AG04450 (cell line): ENCODE measurements at places on chromosomes 3 and 15.

DNA sequence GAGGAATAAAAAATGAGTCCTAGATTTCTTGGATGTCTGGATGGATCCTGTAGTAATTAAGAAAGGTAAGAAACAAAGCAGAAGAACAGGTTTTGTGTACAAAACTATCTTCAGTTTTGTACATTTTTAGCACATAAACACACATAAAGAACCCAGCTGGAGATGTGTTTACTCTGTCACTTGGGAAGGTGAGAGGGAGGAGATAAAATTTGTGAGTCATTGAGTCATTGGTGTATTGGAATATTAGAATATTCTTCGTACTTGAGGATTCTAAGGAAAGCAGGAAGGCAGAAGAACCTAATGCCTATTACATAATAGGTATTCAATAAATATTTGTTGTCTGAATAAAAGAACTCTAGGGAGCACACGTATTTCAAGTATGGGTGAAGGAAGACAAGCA, 17.4 kb downstream of the APPL1 start:
- DNase-seq = no peak

DNA sequence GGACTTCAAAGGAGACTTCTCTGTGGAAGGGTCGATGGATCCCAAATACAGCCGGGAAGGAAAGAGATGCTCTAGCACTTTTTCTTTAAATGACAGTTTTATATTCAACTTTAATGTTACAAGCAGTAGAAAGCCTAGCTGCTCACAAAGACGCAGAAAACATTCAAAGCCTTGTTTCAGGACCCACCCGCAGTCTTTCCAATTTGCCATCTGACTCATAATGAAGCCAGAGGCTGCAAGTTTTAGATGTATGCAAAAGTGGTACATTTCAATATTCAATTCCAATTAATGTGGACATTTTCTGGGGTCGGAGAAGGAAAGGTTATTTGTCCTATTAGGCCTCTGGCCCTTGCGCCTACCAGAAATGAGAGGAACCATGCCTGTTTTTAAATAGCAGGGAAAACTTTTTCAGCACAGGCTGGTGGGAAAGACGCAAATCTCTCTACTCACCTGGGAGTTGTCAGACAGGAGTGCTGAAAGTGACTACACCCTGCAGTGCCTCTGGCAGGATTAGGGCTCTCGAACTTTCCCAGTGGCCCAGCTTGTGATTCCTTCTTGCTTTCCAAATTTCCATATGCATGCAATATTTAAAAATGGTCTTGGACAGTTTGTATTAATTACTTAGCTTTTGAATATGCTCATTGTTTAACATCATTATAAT, 117.4 kb upstream of the MBNL1 start:
- DNase-seq = no peak

- no peak for DNase-seq
These were observed 3.2 kb upstream of the RARRES1 start for GRCh38 chr3:158735296-158736033.

GRCh38 chr3:100927775-100928174, 65.4 kb downstream of the ABI3BP start:
- no peak for DNase-seq

GRCh38 chr3:109631897-109632296, 294.6 kb upstream of the DPPA4 start:
- no peak for DNase-seq

DNA sequence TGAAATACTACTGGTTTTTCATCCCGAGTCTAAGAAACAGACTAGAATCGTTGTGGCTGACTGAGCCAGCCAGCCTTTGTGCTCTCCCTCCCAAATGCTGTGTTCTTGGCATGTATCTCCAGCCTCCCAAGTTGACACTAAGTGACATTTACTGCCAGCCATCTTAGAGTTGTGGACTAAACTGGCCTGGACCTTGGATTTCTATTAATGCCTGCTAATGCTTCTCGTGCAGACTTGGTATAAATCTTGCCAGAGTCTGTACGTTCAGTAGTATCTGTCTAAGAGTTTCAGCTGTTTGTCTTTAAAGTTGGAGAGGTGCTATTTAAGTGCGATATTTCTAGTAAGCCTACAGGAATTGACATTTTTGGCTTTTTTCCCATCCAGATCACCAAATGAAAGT, 166.6 kb upstream of the BHLHE40 start:
- no peak for DNase-seq

GRCh38 chr3:13890377-13891016, 10.6 kb upstream of the WNT7A start:
- DNase-seq = no peak

DNA sequence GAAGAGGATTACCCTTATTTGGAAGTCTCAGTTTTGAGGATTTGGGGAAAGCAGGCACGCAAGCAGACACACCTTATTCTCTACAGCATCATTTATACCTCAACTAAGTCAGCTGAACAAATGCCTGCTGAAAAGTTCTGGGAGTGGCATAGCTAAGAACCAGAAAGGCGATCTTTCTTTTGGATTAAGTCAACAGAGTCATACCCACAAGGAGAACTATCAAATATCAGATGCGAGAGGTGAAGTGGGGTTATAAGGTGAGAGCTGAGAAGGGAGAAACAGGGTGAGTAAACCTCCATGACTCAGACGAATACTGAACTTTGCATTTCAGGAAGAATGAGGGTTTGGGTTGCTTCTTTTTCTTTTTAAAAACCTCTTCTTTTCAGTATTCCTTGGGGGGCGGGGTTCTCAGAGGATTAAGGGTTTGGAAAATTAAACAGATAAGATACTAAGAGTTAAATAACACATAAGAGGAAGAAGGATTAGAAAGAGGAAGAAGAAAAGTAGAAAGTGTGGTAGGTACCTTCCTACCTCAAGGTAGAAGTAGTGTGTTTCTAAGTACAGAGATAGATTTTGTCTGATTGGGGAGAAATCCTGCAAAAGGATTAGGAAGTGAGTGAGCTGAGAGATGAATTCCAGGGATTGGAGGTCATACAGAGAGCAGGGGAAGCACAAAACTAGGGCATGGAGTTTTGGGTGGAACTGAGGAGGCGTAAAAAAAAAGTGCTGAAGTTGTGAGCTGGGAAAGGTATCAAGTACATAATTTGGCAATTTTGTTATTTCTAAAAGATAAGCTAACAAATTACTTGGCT, 41.3 kb upstream of the ICE2 start:
- DNase-seq = no peak

GRCh38 chr3:194225418-194225812, 89.5 kb downstream of the HES1 start:
- no peak for DNase-seq

DNA sequence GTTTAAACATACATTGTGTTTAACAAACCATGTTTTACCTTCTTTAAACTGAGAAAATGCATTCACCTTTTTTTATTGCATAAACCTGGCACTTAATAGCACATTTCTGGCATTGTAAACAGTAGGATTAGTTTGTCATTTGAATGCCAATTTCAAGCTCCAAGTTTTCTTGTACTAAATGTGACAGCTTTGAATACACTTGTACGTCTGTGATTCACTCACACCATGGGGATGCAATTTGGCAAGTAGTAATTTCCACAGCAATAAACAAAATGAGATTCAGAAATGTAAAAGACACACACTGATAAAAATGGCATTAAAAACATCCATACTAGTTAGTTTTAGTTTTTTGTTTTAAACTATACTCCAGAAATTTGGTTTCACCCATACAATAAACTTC, 598.9 kb downstream of the SI start:
- no peak for DNase-seq

- DNase-seq = no peak
These were observed 32.6 kb upstream of the PDE8A start for GRCh38 chr15:84949043-84949442.

DNA sequence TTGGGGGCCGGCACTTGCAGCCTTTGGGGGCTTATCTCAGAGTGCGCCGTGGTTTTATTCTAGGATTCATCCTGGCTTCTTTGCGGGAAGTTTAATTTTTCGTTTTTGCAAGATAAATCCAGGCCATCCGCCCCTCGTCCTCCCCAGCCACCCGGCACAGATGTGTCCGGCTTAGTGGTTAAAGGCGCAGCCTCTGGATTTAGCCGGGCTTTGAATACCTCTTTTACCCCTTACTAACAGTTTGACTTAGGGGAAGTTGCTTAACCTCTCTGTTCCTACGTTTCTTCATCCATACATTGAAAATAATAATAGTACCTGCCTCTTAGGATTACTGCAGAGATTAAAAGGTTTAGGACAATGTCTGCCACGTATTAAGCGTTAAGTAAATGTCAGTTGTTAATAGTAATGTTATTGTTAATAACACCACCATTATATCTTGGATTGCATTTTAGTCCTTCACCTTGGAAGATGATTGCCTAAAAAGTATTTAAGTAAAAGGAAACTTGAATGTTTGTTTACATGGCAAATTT, 714 bp downstream of the ECT2 start:
- no peak for DNase-seq

GRCh38 chr3:171743327-171744157, 66.7 kb downstream of the PLD1 start:
- DNase-seq = no peak

- DNase-seq = no peak
These were observed 18.0 kb downstream of the BTLA start for GRCh38 chr3:112481302-112481721.

DNA sequence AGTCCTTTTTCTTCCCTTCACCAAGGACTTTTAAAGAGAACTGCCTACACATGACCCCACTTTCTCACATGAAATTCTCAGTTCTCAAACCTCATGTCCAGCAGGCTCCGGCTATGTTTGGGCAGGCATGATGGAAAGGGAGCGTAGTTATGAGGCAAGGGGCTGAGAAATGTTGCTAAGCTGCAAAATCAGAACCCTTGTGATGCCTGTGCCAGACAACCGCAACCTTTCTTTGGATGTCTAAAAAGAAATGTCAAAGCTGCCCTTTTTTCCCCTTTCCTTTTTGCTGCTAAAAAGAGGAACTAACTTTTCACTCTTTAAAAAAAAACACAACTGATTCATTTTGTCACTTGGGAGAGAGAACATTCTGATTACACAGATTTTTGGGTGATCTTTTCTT, 19.2 kb downstream of the GNB4 start:
- no peak for DNase-seq
